ENCODE measurements at places on chromosomes 6 and 20.

DNA sequence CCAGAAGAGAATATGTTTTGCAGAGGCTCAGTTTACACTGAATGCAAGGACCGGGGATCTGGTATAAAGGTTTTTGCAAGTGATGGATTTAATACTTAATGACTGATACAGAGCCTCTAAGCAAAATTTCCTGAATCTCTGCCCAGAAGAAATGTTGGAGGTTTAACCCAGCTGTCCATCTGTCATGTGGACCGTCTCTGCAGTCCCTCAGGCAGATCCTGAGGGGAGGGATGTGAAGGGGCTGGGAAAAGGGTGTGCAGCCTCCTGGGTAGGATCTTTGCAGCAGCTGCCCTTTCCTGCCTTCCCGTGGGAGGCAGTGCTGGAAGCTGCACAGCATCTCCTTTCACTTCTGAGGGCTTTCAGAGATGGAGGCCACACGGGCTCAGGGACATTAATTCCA is 207.0 kb downstream of the SLC24A3 start:
- no peak for DNase-seq

DNA sequence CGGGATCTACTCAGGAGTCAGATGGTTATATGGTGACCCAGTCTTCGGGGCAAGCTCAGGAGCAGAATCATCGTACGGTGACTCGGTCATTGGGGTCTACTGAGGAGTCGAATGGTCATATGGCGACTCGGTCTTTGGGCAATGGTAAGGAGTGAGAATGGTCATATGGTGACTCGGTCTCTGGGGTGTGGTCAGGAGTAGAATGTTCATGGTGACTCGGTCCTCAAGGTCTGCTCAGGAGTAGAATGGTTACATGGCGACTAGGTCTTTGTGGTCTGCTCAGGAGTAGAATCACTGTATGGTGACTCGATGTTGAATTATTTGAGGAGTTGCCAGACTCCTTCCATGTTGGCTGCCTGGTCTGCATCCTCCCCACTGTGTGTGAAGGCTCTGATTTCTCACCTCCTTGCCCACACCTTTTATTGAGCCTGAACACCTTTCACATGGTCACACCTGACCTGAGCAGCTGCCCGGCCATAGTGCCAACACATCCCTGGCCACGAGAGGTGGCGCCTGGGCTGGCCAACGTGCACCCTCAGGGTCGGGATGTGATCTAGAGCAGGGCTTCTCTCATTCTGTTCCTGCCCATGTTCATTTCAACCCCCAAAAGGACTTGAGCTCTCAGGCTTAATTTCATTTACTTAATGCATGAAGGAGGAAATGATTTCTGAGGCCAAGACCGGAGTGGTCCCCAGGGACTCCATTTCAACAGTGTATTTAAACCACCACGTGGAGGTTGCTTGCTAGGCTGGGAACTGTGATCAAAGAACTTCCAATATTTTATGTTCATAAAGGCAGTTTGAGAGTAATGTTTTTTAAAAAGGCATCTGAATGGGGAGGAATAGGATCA is 119.5 kb downstream of the PHACTR3 start:
- DNase-seq = no peak

- no peak for DNase-seq
Measured at GRCh38 chr20:49786668-49787370, 25.8 kb upstream of the SLC9A8 start.

DNA sequence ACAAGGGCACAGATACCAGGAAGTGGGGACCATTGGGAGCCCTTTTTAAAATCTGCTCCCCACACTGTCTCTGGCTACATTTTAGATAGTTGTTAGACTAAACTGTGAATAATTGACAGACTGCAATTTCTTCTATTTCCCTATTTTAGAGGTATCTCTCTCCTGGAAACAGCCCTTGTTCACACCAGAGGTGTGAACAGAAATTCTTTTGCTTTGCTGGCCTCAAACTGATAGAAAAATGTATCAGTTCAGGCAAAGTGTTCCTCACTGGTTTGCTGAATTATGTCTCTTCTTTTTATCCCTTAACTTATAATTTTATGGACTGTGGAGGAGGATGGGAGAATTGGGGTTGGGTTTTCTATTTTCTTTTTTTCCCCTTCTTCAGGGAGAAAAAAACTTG is 513.2 kb upstream of the SULF2 start:
- no peak for DNase-seq

GRCh38 chr6:147577488-147577887 is 69.0 kb downstream of the SAMD5 start:
- no peak for DNase-seq

- no peak for DNase-seq
Measured at GRCh38 chr20:63469019-63469712, 3.3 kb downstream of the KCNQ2 start.

DNA sequence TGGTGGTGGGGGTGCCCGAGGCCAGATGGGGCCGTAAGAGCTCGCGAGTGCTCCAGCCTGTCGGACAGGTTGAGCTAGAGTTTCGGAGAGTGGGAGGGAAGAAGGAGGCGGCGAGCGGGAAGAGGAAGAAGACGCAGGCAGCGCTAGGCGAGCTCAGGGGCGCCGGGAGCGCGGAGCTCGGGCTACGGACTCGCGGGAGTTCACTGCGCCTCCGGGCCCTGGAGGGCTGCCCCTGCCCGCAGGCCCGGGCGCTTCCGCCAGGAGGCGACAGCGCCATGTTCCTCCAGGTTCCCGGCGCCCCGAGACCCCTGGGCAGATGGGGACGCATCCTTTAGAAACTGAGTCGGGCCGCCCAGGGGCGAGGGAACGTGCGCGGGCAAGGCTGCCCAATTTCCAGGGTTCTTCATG is 984 bp downstream of the TFAP2C start:
- DNase-seq = no peak

DNA sequence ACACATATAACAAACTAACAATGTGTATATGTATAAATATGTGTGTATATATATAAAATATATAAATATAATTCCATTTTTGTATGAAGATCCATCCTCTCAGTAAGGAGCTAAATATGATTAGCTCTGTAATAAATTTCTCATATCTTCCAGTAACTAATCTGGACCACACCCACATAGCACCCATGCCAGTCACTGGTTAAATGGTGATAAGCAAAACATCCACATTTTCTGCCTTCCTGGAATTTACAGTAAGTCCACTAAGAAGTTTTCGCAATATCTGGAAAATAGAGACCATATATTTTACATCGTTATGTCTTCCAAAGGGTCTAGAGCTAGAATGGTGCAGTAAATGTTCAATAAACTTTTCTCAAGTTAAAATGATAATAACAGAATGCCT is 151.5 kb upstream of the STMND1 start:
- no peak for DNase-seq

DNA sequence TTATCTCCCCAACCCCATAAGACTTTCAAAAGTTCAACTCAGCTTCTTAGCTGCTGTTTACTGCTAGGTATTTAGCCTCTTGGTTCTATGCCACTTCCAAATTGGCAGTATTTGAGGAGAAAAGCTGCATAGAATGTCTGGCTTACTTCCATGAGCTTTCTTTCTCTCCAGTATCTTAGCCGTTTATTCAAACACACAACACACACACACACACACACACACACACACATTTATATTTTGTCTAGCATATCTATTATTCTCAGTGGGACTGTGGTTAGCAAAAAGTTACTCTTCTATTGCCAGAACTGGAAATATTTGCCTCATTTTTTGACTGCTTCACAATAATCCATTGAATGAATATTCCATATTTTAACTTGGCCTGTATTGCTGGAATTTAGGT is 634.2 kb upstream of the IMPG1 start:
- no peak for DNase-seq

DNA sequence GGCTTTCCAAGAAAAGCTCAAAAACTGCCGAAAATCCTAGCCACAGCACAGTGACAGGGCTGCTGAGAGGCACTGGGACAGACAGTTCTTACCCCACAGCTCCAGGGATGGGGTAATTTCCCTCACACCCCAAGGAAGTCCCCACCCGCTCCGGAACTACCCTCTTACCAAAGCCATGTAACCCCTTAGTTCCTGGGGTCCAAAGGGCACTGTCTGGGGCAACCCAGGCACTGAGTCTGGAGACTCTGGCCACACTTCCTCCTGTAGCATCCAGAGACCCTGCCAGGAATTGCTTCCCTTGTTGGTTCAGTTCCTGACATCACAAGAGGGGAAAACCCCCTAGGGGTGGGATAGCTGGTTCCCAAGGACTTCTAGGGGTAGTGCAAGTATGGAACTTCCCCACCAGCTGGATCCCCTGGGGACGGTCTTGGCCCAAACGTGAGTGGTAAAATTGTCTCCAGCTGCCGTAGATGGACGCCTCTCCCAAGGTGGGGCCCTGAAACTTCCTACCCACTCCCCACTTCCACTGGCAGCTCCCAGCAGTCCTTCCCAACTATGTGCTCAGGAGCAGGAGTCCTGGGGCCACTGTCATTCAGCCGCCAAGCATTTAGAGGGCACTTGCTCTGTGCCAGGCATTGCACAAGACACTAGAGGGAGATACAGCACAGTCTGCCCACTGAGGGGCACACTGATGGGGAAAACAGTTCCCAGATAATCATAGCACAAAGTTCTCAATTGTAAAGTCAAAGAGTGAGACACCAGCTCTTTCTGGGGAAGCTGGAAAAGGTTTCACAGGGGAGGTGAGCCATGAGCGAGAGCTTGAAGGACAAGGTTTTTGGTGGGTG is 17.2 kb upstream of the HCK start:
- no peak for DNase-seq

GRCh38 chr6:39226639-39227329 is 2.5 kb downstream of the KCNK5 start:
- no peak for DNase-seq

DNA sequence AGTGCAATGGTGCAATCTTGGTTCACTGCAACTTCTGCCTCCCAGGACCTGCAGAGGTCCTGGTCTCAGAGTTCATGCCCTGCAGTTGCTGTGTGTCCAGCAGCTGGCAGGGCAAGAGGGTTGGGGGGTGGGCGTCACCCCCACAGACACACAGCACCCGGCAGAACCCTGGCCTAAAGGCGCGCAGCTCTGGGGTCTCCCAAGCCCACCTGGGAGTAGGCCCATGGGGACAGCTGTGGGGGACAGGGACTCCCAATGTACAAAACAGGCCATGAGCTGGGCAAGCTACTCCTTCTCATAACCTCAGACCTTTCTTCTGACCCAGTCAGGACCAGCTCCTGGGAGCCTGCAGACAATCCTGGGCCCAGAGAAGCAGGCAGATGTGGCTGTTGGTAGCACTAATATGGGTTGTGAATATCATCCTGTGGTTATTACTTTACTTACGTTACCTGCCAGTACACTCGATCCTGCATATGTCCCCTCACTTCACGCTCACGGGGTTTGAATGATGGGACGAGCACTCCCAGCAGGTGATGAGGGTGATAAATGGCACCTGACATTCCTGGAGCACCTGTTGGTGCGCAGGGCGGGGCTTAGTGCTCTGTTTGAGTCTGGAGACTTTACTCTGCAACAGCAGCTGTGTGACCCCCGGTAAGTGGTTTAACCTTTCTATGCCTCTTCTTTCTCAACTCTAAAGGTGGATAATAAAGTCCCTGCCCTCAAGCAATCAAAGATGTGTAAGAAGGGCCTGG is 39.9 kb upstream of the SULF2 start:
- DNase-seq = no peak

- no peak for DNase-seq
Measured at GRCh38 chr6:151292974-151293687, 53.4 kb downstream of the AKAP12 start.

- DNase-seq = no peak
Measured at GRCh38 chr6:20866935-20867703, 332.9 kb downstream of the CDKAL1 start.

GRCh38 chr6:105484238-105485161 is 81.6 kb upstream of the PREP start:
- no peak for DNase-seq

- no peak for DNase-seq
Measured at GRCh38 chr6:144195671-144196270, 45.5 kb downstream of the STX11 start.

DNA sequence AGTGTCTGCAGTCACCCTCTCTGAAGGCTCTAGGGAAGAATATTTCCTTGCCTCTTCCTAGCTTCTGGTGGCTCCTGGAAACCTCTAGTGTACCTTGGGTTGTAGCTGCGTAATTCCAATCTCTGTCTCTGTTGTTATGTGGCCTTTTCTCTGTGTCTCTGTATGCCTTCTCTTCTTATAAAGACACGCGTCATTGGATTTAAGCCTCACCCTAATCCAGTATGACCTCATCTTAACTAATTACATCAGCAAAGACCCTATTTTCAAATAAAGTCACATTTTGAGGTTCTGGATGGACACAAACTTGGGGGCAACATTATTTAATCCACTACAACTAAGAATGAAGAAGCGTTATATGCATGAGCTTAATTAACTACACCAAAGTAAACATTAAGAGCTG is 111.4 kb upstream of the ZNF184 start:
- no peak for DNase-seq

DNA sequence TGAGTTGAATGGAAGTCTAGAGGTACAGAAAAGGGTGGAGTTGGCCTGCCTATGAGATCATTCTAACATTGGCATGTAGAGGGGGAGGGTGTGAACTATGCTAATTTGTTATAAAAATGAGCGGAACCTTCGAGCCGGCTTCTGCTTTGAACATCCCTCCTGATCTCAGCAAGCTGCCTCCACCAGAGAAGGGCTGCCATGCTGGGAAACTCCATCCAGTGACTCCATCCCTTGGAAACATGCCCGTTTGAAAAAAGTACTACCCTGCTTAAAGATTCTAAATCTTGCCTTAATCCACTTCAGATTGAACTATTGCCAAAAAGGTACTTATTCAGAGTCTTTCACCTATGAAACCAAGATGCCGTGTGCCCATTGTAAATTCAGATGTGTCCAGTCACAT is 43.6 kb upstream of the TMEM170B start:
- no peak for DNase-seq

- no peak for DNase-seq
Measured at GRCh38 chr6:18997375-18997826, 610.3 kb downstream of the RNF144B start.

DNA sequence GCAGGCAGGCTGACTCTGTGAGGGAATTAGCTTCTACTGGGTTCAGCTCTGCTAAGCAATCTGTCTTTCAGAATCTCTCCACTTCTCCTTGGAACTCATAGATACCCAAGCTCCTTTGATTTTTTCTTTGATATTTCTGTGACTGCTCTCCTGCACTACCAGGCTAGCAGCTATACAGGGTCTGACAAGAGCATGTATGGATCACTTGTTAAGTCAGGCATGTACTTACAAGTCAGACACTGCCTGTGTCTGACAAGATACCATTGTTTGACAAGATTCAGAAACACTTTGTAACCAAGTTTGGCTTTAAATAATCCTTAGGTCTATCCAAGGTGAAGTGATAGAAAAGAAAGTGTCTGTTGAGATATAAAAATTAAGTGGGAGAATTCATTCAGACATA is 79.5 kb downstream of the SESN1 start:
- no peak for DNase-seq

DNA sequence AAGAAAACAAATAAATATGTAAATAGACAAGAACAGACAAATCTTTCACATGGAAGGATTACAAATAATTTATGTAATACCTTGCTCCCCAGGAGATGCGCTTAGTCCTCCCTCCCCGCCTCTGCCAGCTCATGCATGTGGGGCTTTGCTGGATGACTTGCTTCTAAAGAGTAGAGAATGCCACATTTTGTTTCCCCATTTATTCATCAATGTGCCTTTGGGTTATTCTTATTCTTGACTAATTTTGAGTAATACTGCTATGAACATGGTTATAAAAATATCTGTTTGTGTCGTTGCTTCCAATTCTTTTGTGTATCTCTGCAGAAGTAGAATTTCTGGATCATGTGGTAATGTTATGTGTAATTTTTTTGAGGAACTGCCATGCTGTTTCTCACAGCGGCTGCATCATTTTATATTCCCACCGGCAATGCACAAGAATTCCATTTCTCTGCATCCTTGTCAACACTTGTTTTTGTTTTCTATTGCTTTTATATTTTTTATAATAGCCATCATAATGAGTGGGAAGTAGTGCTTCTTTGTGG is 23.8 kb upstream of the DUSP22 start:
- DNase-seq = no peak

- no peak for DNase-seq
Measured at GRCh38 chr6:160950507-160950906, 41.1 kb upstream of the MAP3K4 start.

Measured in stimulated activated CD4-positive, alpha-beta T cell treated with anti-CD3 and anti-CD28 coated beads, Interleukin-12 subunit alpha, Interleukin-12 subunit beta, amount 100 ng/mL, for 24 hours (primary cell).